ENCODE measurements at places on chromosomes 16 and 17. TPM values are rescaled to one million over a fixed set of nuclear protein-coding genes. Genes with fewer than 3 reads are reported as not detected.

DNA sequence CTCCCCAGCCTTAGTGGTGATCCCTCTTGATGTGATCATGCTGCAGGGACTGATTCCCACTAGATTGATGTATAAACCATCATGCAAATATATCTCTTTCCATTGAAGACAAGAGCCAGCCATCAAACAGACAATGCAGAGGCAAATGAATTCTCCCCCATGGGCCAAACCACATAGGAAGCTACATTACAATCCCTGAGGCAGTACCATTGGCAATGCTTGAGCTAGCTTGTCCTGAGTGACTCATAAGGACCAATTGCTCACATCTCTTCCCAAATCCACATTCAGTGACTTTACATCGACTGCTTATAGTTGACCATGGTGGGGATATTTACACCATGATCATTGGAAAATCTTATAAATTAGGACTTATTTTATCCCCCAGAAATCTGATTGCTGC, 242.2 kb downstream of the SHISA9 start:
- no peak for DNase-seq

Gene PYDC1
- total RNA-seq: not detected

Gene TBX2
- not detected for total RNA-seq

Gene SNRNP25
- total RNA-seq: 51.1 TPM

GRCh38 chr17:2871720-2872119, 75.5 kb downstream of the RAP1GAP2 start:
- no peak for DNase-seq

DNA sequence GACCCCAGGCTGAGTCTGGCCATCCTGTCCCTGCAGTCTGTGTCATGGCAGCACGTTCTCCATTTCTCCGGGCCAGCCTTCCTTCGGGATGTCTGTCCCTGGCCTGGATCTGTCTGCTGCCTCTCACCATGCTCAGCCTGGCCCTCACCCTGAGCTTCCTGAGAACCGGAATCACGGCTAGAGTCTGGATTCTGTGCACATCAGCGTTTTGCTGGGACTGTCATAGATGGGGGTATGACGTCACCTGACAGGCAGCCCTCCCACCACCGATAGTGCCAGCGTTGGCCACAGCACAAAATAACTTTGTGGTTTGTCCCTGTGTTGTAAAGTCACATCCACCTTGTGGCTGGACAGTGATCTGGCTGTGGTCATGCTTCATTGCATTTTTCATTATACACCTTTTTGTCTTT, 59.2 kb downstream of the B9D1 start:
- no peak for DNase-seq

- DNase-seq: no peak
These were observed 199.9 kb upstream of the COX10 start for GRCh38 chr17:13869331-13869940.

Gene KCNJ2
- not detected for total RNA-seq

Gene KPNA2
- 225 TPM for total RNA-seq

Gene KIF18B
- total RNA-seq: 36.2 TPM

DNA sequence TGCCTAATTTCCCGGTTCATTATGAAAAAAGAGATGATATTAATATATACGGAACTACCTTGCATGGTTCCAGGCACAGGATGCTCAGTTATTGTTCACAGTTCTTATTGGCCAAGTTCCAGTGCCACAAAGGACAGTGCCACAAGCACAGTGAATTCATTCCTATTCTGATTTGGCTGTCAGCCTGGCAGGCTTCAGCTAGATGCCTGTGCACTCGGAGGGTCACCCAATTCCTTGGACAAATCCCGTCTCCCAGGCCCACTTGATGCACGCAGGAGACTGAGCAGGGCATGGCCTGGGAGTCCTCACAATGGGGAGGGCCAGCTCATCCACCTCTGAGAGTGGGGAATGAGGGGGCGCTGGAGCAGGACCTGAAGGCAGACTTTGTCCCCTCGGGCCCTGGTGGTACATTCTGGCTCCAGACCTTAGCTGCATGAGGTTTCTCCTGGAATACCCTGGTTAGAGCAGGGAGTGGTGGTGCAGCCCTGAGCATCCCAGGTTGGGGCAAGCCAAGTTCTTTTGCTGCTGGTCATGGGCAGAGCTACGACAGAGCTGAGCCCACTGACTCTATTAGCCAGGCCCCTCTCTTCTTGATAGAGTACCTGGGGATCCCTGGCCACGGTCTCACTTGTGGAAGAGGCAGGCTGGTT, 41.4 kb downstream of the MIS12 start:
- DNase-seq: no peak

GRCh38 chr17:14297161-14297851, 3.6 kb upstream of the HS3ST3B1 start:
- DNase-seq: peak; percentile 61

DNA sequence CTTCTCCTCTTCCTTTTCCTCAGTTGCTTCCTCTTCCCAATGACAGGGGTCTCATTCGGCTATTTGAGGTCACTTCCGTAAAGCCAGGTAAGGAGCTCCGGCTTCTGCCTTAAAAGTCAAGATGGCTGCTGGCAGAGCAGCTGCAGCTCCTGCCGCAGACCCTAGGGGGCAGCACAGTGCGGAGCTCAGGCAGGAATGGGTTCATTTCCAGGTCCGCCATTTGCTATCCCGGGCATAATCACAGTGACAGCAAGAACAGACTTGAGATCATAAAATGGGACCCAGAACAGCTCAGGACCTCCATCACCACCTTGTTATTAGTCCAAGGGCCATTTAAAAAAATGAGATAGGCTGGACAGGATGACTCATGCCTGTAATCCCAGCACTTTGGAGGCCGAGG, 199.5 kb downstream of the ZNF18 start:
- DNase-seq: no peak

Gene CLEC19A
- not detected for total RNA-seq

DNA sequence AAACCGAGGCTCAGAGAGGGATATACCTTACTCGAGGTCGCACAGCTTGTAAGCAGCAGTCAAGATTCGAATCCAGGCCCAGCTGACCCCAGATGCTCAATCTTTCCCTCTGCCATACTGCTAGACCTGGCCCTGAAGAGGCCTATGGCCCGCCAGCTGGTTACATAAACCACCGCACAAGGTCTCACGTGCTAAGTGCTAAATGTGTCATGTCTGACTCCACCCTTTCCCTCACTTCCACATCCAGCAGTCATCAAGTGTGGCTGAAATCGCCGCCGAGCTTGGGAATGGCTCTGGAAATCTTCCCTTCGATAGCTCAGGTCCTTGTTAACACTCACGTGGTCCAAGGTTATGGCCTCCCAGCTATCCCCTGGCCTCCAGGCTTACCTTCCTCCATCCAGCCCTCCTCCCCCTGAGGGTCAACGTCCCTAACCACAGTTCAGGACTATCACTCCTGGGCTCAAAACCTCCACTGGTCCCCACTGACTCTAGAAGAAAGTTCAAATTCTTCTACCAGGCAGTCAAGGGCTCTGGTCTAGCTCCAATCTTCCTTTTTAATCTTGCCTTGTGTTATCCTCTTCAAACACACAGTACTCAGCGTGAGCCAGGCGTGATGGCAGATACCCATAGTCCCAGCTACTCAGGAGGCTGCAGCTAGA, 3.5 kb downstream of the ZBTB4 start:
- DNase-seq: no peak

Gene USP43
- 0.34 TPM for total RNA-seq

DNA sequence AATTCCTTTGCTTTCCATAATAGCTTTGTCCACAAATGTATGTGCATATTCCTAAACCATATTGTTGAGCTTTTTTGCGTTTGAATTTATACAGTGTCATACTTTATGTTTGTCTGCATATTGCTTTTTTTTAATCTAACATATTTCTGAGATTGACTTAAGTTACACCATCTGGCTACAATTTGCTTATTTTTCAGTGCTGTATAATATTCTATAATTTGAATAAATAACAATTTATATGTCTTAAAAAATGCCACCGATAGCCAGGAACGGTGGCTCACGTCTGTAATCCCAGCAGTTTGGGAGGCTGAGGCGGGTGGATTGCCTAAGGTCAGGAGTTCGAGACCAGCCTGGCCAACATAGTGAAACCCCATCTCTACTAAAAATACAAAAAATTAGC, 1.5 kb upstream of the PIMREG start:
- DNase-seq: no peak

GRCh38 chr16:65355706-65356105, 233.8 kb upstream of the CDH11 start:
- DNase-seq: no peak

GRCh38 chr17:34988644-34989043, 8.3 kb downstream of the LIG3 start:
- DNase-seq: no peak

Gene CD300LG
- total RNA-seq: not detected

- no peak for DNase-seq
These were observed 15.4 kb downstream of the RBFOX3 start for GRCh38 chr17:79595471-79595870.

DNA sequence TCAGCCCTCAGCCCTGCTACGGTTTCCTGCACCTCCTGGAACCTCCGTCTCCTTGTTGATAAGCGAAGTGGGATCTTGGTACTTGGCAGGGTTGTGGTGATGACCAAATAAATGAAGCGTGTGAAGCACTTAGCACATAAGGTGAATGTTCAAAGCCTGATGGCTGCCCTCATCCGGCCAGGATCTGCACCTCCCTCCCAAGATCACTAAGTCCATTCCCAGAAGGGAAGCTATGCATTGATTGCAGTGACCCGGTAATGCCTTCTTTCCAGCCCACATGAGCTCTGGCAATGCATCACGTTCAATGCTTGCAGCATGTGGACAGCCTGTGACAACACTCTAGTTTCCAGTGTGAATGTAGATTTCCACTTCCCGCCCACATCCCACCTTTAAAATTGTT, 24.9 kb upstream of the RHOT1 start:
- DNase-seq: no peak

GRCh38 chr17:61335105-61335844, 64.4 kb upstream of the TBX2 start:
- no peak for DNase-seq

Gene CCL1
- 0.67 TPM for total RNA-seq

DNA sequence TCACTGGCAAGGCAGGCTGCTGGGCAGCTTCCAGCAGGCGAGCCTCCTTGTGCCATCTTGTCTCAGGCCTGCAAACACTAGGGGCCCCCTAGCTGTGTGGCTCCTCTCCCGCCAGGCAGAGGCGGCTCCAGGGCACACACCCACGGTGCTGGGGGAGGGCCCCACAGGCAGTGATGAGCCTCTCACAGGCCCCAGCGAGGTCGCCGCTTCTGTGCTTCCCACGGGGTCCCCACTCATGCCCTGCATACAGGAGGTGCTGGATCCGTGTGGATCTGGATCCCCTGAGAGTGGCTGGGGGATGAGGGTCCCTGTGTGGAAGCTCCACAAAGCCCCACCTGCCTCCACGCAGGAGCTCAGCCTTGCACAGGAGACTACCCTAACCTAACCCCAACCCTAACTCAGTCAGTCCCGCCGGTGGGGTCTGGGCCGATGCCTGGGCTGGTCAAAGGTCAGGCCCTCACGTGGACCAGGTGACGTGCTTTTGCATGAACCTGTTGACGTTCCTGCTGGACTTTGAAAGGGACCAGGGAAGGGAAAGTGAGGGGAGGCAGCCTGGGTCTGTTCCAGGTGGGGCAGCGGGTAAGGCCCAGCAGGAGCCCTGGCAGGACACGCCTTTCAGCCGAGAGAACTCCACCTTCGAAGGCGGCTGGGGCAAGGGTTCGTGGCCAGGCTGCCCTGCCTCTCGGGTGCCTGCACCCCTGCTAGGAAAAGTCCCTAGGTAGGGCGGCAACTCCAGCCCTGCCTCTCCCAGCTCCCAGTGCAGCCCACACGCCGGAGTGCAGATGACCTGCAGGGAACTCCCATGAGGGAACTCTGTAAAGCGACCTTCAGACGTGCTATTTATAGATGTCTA, 5.2 kb downstream of the SECTM1 start:
- no peak for DNase-seq

- no peak for DNase-seq
These were observed 6.5 kb downstream of the TBX6 start for GRCh38 chr16:30085247-30085646.

DNA sequence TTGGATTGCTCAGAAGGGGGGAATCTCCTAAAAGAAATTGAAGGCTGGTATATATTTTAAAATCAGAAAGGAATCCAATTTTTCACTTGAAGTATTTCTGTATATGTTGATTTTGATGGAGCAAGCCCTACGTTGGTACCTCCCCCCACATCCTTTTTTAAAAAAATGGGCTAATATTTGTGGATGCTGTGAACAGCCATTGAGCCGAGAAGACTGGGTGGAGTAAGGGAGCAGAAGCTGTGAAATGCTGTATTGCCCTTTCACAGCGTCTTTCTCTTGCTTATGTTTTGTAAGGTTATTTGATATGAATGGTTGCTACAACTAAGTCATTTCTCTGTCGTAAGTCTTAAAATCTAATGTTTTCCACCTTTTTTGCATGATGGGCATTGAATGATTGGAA, 2.3 kb downstream of the PAFAH1B1 start:
- no peak for DNase-seq

DNA sequence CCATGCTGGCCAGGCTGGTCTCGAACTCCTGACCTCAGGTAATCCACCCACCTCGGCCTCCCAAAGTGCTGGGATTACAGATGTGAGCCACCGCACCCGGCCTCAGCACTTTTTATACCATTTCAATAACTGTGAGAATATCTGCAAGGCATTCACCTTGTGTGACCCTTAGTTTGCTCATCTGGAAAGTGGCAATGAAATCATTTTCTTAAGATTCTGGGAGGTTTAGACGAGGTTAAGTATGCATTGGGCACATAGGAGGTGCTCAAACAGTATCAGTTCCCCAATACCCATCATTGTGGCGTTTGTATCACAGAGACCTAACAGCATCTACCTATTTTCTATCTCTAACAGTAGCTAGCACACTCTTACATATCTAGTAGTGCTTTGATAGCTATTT, 481.9 kb upstream of the ERCC4 start:
- DNase-seq: no peak

Gene GPRC5C
- 0.40 TPM for total RNA-seq

GRCh38 chr16:48596326-48596725, 13.7 kb downstream of the N4BP1 start:
- DNase-seq: peak; percentile 77

Measured in activated CD4-positive, alpha-beta memory T cell treated with anti-CD3 and anti-CD28 coated beads for 36 hours (primary cell).